ENCODE measurements at places on chromosomes 4 and X.

- no peak for DNase-seq
These were observed 69.9 kb downstream of the USP38 start for GRCh38 chr4:143254491-143255226.

DNA sequence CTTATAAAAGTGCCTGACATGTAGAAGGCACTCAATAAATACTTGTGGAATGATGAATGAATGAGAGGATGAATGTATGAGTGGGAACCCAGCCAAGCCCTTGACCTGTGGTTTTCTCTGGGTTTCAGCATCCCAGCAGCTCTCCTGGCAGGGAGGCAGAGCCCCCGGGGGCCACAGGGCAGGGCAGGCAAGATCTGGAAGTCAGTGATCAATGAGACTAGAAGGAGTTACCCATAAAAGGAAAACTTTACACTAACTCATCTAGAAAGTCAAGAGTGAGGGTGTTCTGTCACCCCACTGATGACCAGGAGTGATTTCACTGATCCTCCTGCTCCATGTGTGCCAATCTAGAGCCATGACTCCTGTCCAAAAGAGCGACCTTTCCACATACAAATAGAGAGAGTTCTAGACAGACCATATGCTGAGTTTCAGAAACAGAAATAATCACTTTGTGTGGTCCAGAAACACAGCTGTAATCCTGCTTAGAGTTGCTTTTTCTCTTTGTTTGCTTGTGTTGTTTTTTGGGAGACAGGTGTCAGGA is 37.4 kb downstream of the MGARP start:
- no peak for DNase-seq

DNA sequence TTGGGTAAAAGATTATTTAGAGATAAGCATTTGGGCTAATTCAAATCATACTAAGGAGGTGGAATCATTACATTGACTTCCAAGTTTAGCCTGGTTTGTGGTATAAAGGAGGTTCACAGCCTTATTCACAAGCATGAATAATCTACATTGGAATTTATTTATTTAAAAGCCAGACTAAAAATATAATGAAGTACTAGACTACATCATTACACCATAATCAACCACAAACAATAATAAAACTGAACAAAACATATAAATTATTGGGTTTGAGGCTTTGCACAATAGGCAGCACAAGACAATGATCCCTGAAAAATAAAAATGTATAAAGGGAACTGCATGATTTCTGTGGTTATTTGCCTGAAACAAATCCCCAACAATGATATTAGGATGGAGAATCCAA is 314.0 kb downstream of the GBA3 start:
- DNase-seq, result no peak

GRCh38 chr4:86818841-86819240 is 30.3 kb downstream of the SLC10A6 start:
- no peak for DNase-seq

DNA sequence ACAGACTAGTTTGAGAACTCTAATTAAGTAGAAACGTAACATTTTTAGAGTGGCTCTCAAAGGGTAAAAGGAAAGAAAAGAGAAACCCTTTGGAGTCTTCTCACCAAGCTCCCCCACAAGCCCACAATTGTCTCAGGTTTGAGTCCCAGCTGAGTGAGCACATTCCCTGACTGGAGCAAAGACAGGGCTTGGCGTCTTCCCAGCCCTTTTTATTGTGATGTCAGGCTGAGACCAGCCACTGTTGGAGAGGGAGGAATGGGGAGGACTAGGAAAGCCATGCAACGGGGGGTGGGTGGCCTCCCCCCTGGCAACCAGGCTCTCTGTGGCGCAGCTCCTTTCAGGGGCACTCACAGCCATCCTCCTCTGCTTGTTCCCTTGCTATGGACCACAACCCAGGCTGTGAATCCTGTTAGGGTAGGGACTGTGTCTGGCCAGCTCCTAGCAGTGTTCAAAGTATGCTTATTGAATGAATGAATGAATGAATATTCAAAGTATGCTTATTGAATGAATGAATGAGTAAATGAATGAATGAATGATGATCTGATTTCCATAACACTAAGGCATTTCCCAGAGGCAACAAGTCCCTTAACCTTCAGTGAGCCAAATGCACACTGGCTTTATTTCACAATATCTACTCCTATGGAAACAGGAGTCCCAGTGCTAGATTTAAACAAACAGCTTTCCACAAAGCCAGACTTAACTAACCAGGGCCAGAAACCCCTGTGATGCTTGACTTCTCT is 413.3 kb downstream of the MID1IP1 start:
- DNase-seq, result no peak

- no peak for DNase-seq
These were observed 154.5 kb downstream of the MSN start for GRCh38 chrX:65821721-65822496.

All from D341Med (cell line).